ENCODE measurements at places on chromosomes 3 and 15.
A peak's percentile ranks its signal among the peaks of the same experiment; 100 is the strongest.

DNA sequence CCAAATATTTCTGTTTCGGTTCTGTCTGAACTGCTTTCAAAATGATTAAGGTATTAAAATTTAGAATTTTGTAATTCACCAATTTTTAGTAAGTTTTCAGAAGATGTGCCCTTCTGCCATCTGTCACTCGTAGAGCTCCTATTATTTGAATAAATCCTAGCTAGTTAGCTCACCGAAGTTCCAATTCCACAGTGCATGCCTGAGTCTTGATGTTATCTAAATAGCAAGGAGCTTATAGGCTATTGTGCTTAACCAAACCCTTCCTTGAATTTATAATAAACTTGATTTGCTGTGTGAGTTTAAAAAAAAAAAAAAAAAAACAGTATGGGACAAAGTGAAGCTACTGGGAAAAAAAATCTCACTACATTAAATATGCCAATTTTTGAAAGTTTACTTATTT, 18.7 kb downstream of the ATP13A3 start:
- H3K27me3 ChIP-seq, result no peaks in the 10 kb centered on the region
- DNase-seq, result no peak
- peaks cover 14% of the 10 kb centered on the region for H3K36me3 ChIP-seq
- peaks cover 28% of the 10 kb centered on the region for H3K4me1 ChIP-seq
- H3K27ac ChIP-seq, result no peak overlapping the region

GRCh38 chr3:18046131-18046915, 303.9 kb upstream of the TBC1D5 start:
- DNase-seq, result no peak
- H3K4me1 ChIP-seq, result peaks cover 23% of the 10 kb centered on the region
- H3K27ac ChIP-seq, result no peak overlapping the region
- peaks cover 5% of the 10 kb centered on the region for H3K36me3 ChIP-seq

DNA sequence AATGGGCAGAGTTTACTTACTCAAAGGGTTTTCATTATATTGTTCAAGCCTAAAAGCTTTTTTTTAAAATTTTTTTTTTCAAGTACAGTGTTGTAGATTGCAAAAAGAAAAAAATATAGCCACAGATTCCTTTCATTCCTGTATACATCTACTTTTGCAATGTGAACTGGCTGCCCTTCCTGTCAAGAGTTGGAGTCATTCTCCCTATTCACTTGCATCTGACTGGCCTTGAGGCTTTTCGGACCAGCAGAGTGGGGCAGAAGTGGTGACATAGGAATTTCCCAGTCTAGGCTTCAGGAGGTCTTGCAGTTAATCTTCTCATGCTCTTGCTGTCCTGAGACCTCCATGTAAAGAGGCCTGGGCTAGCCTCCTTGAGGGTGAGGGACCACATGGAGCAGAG, 218.3 kb upstream of the CFAP20DC start:
- H3K4me1 ChIP-seq, result no peaks in the 10 kb centered on the region
- H3K4me3 ChIP-seq, result no peak overlapping the region
- H3K36me3 ChIP-seq, result no peaks in the 10 kb centered on the region

GRCh38 chr15:51350723-51351122, 9.3 kb downstream of the GLDN start:
- no peak overlapping the region for H3K4me3 ChIP-seq
- peaks cover 12% of the 10 kb centered on the region for H3K27me3 ChIP-seq
- DNase-seq, result no peak
- H3K36me3 ChIP-seq, result no peaks in the 10 kb centered on the region
- no peaks in the 10 kb centered on the region for H3K4me1 ChIP-seq

- DNase-seq, result no peak
- H3K27ac ChIP-seq, result no peak overlapping the region
- H3K4me3 ChIP-seq, result no peak overlapping the region
- H3K4me1 ChIP-seq, result peaks cover 52% of the 10 kb centered on the region
These were observed 32.6 kb downstream of the ABCC5 start for GRCh38 chr3:183984749-183985729.

DNA sequence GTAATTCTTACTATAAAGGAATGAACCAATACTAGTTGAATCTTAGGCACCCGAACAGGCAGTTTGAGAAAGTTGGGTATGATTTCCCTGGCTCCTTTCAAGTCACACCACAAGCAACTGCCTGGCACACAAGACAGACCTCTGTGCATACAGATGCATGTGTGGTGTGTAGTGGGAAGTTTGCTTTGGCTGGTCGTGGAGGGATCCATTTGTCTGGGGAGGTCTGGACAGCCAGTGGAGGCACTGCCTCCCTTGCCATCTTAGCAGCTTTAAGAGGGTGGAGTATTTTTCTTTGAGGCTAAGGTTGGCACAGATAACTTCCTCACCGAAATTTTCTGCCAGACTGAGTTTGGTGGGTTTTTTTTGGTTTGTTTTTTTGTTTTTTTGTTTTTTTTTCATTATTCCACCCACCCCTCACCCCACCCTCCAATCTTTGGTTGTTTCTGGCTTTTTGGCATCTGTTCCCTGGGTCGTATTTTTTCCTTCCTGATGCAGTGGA, 97.1 kb downstream of the TMEM212 start:
- DNase-seq, result no peak
- peak overlapping the region; percentile 34 for H3K27ac ChIP-seq
- no peaks in the 10 kb centered on the region for H3K36me3 ChIP-seq
- peaks cover 2% of the 10 kb centered on the region for H3K27me3 ChIP-seq

- H3K4me3 ChIP-seq, result no peak overlapping the region
- no peaks in the 10 kb centered on the region for H3K27me3 ChIP-seq
- peak overlapping the region; percentile 67 for H3K27ac ChIP-seq
- H3K36me3 ChIP-seq, result peaks cover 51% of the 10 kb centered on the region
- no peak for DNase-seq
- H3K4me1 ChIP-seq, result peaks cover 36% of the 10 kb centered on the region
These were observed 175.6 kb downstream of the AKAP13 start for GRCh38 chr15:85555875-85556617.

DNA sequence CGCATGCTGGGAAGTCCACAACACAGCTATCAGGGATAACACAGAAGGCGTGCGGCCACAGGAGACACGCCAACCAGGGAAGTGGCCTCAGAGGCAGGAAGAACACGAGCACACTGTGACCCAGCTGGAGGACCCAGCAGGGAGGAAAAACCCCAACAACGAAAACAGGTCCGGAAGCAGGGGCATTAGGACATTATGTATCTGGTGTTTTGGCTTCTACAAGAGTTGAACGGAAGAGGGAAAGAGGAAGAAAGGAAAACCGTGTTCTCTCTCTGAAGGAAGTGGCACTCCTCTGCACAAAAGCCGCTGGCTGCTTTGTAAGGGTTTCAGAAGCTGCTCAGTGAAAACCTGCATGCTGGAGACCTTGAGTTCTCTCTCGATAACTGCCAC, 61.8 kb downstream of the HACD2 start:
- peaks cover 23% of the 10 kb centered on the region for H3K4me1 ChIP-seq
- DNase-seq, result no peak
- peaks cover 12% of the 10 kb centered on the region for H3K36me3 ChIP-seq
- no peaks in the 10 kb centered on the region for H3K27me3 ChIP-seq
